ENCODE measurements at places on chromosomes 6 and 20.

DNA sequence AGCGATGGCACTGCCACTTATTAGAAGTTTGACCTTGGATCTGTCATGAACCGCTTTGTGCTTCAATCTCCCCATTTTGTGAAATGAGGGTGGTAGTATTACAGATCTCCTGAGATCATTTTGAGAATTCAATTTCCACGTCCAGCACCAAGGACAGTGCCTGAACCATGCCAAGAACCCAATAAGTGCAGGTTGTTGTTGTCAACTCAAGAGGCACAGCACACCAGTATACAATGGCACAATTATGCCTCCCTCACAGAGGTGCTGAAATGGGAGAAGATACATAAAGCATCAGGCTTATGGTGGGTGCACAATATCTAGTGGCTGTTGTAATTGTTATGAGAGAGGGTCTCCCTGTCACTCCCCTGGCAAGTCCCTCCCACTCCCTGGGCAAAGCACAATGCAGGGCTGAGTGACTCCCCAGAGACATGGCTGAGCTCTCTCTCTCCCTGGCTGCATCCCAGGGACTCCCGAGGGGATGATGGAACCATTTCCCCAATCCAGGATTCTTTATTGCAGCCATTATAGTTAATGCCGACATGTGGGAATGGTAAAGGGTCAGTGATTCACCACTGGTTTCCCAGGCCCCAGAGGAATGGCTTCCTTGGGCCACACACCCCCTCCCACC, 78.7 kb downstream of the CDH22 start:
- DNase-seq = no peak

- DNase-seq = no peak
Measured at GRCh38 chr6:14925699-14926026, 320.2 kb upstream of the JARID2 start.

DNA sequence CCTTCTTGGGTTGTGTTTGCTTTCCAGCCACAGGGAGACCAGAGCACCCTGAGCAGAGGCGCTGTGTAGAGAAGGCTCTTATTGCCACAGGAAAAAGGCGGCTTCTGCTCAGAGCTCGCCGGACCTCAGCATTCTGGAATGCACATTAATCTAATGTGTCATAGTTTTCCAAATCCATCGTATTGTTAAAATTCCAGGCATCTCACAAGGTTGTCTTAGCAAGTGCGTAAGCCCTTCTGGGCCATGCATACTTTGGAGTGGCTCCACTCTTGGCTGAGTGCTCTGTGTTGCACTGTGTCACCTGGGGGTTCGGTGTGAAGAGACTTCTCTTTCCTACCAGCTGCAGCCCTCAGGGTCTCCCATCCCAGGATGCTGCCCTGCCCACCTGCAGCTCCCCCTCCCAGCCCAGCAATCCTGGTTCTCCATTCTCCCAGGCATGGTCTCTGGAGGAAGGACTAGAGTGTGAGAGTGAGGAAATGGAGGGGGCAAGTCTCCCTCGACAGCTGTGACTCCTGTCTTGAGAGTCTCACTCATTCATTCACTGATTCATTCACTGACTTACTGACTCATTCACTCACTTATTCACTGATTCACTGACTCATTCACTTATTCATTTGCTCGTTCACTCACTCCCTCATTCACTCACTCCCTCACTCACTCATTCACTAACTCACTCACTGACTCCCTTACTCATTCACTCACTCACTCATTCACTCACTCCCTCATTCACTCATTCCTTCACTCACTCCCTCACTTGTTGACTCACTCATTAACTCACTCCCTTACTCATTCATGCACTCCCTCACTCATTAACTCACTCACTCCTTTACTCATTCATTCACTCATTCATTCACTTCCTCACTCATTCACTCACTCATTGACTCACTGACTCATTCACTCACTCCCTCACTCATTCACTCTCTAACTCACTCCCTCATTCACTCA, 83.7 kb upstream of the MPC1 start:
- DNase-seq = no peak

DNA sequence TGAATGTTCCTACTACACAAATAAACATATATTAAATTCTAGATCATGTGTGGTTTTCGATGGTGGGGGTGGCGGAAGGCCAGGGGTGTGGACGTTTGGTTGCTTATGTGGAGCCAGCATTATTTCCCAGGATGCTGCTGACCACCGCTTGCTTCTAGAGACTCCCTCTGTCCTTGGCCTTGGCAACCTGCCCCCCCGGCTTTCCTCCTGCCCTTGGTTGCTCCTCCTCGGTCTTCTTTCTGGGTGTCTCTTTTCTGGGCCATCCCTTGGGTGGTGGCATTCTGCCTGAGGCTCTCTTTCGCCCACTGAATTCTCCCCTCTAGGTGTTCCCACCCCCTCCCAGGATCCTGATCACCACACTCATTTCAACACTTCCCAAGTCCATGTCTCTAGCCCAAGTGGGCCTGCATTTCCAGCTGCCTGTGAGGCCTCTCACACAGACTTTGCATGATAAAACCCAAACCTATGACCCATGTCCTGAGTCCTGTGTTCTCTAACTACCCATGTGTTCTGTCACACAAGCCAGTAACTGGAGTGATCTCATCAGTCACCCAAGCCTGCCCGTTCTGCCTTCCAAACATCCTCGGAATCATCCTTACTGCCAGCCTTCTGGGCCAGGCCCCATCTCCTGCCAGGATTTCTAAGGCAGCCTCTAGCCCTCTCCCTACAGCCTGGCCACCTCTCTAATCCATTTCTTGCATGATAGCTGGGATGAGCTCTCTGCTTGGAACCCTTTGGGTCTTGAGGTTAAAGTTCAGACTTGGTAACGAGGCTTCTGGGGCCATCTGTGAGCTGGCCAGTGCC, 71.2 kb downstream of the CDS2 start:
- DNase-seq = no peak

GRCh38 chr6:167833396-167833763, 6.7 kb downstream of the AFDN start:
- DNase-seq = no peak

DNA sequence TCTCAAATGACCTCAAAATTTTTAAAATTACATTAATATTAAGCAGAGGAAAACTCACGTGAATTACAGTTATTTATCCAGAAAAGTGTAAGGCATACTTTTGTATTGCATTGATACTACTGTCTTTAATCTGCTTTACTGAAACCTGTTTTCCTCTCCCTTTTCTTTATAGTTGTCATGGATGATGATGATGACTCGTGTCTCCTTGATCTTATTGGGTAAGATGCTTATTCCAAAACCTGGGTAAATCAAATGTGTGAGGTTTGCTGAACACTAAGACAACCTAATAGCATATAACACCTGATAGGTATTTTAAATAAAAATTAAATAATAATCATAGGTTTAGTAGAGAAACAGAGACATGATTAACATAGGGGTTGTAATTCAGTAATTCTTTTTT, 40.0 kb downstream of the BICRAL start:
- no peak for DNase-seq

DNA sequence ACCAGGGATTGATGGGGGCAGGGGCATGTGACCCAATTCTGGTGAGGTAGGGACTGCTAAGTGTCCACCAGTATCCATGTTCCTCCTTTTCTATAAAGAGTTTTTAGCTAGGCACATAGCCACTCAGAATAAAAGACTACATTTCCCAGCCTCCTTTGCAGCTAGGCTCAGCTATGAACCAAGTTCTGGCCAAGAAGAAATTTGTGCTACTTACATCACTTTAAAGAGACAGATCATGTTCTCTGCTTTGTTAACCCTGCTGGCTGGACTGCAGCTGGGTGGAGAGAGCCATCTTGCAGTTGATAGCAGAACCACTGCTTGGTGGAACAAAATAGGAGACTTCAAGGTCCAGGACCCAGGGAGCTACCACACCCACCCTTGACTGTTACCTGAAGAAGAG, 5.3 kb upstream of the CCM2L start:
- no peak for DNase-seq

DNA sequence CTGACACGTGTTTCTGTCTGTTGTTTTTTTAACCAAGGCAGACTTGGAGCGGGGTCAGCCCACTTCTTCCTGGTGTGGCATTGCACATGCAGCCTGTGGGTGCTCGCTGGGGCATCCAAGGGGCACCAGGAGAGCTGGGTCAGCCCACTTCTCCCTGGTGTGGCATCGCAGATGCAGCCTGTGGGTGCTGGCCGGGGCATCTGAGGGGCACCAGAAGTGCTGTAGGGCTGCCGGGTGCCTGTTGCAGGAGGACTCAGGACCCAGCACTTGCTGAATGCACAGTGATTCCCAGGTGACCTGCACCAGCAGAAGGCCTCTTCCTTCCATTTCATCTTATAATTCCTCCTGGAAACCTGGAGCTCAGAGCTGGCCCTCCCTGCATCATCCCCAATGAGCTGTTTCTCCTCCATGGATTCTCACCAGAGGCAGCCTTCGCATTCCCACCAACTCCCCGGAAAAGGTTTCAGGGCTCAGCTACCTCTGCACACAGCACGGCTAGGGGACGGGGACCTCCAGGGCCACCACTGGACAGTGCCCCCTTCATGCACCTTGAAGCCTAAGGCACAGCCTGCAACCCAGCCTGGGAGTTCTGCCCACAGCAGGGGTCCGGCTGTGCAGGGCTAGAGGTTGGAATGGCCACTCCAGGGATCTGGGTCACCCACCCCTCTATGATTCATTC, 218.8 kb downstream of the TAF4 start:
- no peak for DNase-seq

GRCh38 chr6:10425176-10425974, 10.5 kb upstream of the TFAP2A start:
- DNase-seq = no peak

DNA sequence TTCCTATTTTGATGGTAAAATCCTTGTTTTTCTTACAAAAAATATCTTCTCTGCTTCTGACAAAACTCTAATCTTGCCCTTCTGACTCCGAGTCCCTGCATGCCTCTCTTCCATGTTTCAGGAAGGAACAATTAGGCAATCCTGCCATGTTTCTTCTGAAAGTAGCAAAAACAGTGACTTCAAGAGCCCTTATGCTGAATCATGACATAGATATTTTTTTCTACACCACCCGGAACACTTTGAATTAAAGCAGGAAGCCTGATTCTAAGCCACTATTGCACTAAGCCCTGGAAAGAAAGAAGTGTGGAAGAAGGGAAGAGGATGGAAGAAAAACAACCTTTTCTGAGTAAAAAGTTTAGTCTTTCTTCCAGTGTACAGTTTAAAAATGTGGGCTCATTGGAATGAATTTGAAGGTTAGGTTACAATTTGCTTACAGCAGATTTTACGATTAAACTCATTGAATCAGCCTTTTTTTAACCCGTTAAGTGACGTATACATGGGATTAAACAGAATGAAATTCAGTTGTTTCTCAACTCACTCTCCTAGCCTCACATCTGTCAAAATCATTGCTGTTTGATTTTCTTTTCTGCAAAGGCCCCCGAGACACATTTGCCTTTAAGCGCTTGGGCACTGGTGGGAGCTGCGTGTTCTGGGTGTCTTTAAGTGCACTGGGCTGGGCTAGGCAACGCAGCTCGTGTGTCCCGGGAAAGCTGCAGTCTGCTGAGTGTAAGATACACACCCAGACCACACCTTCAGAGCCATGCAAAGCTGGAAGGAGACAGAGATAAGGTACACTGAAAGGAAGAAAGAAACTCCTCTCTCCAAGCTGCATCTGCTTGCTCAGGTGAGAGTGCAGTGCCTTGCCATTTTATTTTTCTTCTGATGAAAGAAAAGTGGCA, 159.4 kb upstream of the CITED2 start:
- no peak for DNase-seq

DNA sequence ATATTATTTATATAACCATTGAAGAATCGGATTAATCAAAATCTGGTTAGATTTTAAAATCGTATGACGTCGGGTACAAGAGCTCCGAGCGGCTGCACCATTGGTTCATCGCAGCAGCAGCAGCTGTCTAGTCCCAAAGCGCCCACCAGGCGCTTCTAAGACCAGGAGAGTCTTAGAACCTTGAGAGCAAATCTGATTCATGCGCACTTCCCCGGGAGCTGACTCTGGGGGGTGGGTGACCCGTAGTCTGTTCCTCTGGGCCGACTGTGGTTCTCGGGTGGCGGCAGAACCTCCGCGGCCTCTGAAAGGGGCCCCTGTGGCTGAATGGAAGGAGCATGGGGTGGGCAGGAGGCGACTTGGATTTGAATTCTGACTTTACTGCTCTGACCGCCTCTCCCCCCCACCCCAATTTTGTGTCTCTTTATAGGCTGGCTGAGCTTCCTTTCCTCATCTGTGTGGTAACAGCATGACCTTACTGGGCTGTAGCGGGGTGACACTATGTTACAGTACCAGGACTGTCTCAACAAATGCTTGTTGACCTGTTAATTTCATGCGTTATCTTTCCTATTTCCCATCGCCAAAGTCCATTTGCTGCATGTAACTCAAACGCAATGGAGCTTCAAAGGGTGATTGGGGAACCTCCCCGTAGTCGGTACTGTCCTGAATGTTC, 119.7 kb downstream of the RTN4IP1 start:
- no peak for DNase-seq

GRCh38 chr20:37503256-37503927, 17.7 kb upstream of the NNAT start:
- no peak for DNase-seq

- no peak for DNase-seq
Measured at GRCh38 chr6:56335726-56336125, 88.3 kb upstream of the COL21A1 start.

GRCh38 chr20:19510611-19511010, 247.4 kb upstream of the RIN2 start:
- DNase-seq = no peak

- no peak for DNase-seq
Measured at GRCh38 chr6:30787954-30788353, 43.6 kb upstream of the IER3 start.

- DNase-seq = no peak
Measured at GRCh38 chr20:56429502-56429901, 17.4 kb downstream of the CASS4 start.

DNA sequence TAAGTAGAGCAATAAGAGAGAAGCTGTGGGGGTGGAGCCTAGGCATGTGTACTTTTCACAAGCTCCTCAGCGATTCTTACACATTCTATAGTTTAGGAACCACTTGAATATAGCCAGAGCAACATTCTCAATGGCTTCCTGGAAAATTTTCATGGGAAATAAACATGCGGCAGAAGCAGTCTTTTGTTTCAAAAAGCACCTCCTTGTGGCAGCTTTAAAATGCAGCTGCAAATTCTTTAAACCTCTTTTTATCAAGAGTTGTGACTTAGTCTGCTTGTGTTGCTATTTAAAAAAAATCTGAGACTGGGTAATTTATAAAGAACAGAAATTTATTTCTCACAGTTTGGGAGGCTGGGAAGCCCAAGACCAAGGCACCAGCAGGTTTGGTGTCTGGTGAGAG, 23.8 kb downstream of the NKX2-2 start:
- no peak for DNase-seq

DNA sequence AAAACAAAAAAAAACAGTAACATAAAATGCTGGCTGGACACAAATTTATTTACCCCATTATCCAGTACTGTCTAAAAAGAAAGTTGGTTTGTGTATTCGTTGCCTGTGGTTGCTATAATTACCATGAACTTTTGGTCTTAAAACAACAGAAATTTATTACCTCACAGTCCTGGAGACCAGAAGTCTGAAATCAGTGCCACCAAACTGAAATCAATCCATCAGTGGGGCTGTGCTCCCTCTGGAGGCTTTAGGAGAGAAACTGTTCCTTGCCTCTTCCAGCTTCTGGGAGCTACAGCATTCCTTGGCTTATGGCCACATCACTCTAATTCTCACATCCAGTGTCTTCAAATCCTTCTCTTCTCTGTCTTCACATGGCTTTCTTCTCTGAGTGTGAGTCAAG, 79.4 kb downstream of the SNX5 start:
- no peak for DNase-seq

- peak; percentile 7 for DNase-seq
Measured at GRCh38 chr20:21808863-21809664, 103.6 kb downstream of the PAX1 start.

Data from activated CD4-positive, alpha-beta T cell treated with anti-CD3 and anti-CD28 coated beads, Interleukin-2, amount 50 U/mL, for 1 hour (primary cell).